Cerebellar cortex (tissue), 1 donor: ENCODE measurements at places on chromosomes 12 and 14.

DNA sequence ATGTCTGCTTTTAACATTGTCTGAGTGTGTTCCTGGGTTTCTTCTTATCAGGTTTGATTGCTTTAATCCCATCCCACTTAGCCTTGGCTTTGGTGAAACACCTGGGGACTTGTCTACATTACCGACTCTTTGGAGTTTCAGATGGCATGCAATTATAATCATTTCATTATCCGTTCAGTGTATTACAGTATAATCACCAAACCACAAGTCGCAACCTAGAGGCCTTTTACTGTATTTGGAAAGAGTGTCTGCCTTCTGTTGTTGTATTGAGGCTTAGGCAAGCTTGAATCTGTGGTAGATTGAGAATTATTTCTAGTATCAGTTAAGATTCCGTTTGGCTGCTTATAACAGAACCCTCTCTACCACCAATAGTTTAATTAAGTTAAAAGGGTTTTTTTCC is 103.9 kb downstream of the TGFB3 start:
- DNase-seq, result no peak

- peak; percentile 26 for DNase-seq
Measured at GRCh38 chr12:42589465-42590329, at the start of gene PRICKLE1. PRICKLE1 (minus strand) TSS chr12:42589746; CDS start chr12:42472516, 117,230 bp downstream.

GRCh38 chr12:42912367-42912766 is 322.8 kb upstream of the PRICKLE1 start:
- no peak for DNase-seq

- DNase-seq, result no peak
Measured at GRCh38 chr12:64688219-64688618, 71.0 kb downstream of the GNS start.

DNA sequence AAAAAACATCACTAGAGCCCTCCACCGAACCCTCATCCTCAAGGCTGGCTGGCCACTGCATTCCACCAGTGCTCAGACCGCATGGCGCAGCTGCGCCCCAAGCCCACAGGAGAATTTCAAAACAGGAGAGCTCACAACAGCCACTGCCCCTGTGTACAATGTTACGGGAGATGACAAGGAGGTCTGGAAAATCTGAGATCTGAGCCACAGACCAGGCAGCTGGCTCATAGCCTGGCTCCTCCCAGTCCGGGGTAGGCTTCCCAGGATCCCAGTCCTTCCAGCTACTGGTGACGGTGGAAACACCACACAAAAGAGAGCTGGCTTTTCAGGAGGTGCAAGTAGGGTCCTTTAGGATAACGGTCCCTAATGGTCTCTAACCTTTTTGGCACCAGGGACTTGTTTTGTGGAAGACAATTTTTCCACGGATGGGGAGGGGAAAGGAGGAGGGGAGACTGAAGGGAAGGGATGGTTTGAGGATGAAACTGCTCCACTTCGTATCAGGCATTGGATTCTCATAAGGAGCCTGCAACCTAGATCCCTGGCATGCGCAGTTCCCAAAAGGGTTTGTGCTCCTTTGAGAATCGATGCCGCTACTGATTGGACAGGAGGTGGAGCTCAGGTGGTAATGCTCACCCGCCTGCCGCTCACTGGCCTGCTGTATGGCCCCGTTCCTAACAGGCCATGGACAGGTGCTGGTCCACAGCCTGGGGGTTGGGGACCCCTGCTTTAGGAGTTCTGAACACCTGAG is 23.0 kb upstream of the NRDE2 start:
- peak; percentile 57 for DNase-seq

DNA sequence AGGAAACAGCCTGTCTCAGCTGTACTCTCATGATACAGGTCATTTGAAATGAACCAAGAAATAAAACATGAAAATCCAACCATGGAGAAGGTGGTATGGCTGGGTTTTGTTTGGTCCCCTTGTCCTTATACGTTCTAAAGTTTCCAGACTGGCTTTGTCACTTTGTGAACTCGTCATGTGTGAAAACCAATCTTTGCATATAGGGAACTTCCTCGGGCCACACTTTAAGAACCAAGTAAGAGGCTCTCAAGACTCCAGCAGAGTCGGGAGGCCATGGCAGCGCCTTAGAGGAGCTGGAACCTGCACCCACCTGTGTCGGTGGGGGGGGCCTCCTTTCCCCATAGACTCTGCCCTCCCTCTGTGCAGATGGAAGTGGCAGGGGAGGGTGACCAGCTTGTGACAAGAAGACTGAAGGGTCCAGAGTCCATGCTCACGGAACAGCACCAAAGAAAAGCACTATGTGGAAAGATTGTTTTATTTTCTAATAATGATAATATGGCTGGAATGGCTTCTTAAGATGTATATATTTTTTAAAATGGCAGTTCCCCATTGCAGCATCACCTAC is 125.3 kb downstream of the ESRRB start:
- DNase-seq, result no peak

DNA sequence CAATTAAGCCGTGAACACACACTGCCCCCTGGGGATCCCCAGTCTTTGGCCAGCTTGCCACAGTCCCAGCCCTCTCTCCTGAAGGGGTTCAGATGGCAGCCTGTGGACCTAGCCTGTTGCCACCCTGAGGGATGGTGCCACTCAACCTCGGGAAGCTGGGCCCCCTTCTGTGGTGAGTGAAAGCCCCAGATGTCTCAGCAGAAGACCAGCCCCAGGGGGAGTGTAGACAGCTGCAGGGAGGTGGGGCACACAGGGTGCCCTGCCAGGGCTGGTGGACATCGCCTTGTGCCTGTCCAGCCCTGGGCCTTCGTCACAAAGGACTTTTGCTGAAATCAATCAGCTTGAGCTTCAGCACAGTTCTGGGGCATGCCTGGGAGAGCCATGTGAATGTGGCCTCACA is 32.4 kb downstream of the C14orf132 start:
- DNase-seq, result no peak

DNA sequence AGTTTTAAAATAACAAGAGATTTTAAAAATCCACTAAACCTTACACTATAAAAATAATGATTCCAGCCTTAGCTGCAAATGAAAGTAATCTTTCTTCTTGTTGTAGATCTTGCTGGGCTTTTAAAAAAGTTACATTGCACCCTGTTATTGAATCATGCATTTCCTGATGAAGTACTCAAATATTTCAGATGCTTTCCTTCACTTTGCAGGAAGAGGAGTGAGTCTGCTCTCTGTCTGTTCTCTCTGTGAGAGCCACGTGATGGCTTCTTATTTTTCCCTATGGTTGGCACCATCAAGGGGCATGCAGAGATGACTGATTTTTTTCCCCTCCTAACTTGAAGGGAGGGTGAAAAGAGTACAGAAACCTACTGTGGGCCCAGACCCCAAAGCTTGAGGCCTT is 262.7 kb downstream of the ATP23 start:
- no peak for DNase-seq

DNA sequence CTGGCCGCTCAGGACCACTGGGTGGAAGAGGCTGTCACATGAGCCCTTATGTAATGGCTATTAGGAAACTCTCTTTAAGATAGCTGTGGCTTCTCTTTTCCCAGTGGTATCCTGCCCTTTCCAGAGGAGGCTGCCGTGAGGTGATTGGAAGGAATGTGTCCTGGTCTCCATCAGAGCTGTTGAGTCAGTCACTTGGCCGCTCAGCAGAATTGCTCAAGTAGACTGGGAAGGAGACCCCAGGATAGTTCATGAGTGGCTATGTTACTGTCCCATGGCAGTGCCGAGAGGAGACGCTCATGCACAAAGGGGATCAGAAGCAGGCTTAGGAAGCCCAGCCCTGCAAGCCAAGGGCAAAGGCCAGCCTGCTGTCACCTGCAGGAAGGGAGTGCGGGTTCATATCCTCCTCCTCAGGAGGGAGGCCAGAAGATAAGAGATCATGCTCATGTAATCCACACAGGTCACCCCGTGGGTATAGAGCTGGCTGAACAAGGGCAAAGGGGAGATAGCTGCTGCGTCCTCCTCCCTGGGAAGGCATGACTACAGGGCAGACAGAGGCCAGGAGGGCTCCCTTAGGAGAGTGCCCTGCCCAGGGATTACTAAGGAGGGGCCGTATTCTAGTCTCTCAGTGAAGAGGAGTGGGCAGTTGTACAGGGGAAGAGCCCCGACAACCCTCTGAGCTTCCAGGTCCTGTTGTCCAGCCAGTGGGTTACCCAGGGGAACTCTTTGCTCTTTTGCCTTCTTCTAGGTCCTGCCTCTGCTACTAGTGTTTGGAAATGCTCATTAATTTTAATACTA is 137.0 kb upstream of the MAX start:
- DNase-seq, result no peak
